ENCODE measurements at places on chromosomes 3 and 15.

DNA sequence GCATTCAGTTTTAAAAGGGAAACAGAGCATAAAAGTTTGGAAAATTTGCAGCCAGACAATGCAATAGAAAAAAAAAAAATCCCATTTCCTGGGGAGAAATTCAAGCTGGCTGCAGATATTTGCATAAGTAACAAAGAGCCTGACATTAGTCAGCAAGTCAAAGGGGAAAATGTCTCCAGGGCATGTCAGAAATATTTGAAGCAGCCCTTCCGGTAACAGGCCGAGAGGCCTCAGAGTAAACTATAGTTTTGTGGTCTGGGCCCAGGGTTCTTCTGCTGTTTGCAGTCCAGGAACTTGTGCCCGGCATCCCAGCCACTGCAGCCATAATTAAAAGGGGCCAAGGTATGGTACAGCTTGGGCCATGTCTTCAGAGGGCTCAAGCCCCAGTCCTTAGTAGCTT lies 411.6 kb upstream of the BCHE start:
- no peak overlapping the region for H3K4me3 ChIP-seq
- DNase-seq = no peak
- H3K36me3 ChIP-seq = no peaks in the 10 kb centered on the region
- H3K27me3 ChIP-seq = no peaks in the 10 kb centered on the region

- no peaks in the 10 kb centered on the region for H3K36me3 ChIP-seq
- H3K27ac ChIP-seq = no peak overlapping the region
- no peak overlapping the region for H3K4me3 ChIP-seq
- DNase-seq = no peak
- H3K27me3 ChIP-seq = no peaks in the 10 kb centered on the region
Measured at GRCh38 chr3:177828208-177828565, 630.9 kb upstream of the TBL1XR1 start.

DNA sequence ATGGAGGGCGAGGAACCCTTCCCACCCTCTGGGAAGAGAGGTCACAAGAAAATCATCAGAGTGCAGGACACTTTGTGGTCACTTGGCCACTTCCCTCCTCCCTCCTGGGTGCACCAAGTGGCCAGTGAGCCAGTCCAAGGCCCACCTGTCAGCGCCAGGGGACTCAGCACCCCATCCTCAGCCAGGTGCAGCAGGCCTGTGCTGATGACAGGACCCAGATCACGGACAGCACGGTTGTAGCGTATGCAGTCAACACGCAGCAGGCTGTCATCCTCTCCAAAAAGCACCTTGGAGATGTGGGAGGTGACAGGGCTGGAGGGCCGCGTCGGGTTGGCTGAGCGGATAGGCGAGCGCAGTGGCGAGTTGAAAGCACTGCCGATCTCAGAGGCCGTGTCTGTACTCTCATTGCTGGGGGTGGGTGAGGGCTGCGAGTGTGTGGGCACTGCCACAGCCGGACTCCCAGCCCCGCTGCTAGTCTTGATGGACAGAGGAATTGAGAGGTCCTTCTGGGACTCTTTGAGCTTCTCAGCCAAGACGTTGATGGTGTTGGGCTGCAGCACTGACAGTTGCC lies 41.5 kb downstream of the SEMA3G start:
- no peaks in the 10 kb centered on the region for H3K27me3 ChIP-seq
- no peak overlapping the region for H3K27ac ChIP-seq
- H3K4me1 ChIP-seq = no peaks in the 10 kb centered on the region
- DNase-seq = no peak
- H3K36me3 ChIP-seq = peaks cover 76% of the 10 kb centered on the region

- no peaks in the 10 kb centered on the region for H3K36me3 ChIP-seq
- no peak for DNase-seq
- H3K4me1 ChIP-seq = no peaks in the 10 kb centered on the region
- H3K4me3 ChIP-seq = no peak overlapping the region
- no peak overlapping the region for H3K27ac ChIP-seq
Measured at GRCh38 chr3:147356145-147356908, 50.0 kb downstream of the ZIC4 start.

Measured in right atrium auricular region (tissue), 2 donors.